Uterus (tissue), 4 donors: ENCODE measurements at places on chromosomes 2 and 18. TPM values are rescaled to one million over a fixed set of nuclear protein-coding genes. Genes with fewer than 3 reads are reported as not detected.

The MC2R gene
- not detected for total RNA-seq

DNA sequence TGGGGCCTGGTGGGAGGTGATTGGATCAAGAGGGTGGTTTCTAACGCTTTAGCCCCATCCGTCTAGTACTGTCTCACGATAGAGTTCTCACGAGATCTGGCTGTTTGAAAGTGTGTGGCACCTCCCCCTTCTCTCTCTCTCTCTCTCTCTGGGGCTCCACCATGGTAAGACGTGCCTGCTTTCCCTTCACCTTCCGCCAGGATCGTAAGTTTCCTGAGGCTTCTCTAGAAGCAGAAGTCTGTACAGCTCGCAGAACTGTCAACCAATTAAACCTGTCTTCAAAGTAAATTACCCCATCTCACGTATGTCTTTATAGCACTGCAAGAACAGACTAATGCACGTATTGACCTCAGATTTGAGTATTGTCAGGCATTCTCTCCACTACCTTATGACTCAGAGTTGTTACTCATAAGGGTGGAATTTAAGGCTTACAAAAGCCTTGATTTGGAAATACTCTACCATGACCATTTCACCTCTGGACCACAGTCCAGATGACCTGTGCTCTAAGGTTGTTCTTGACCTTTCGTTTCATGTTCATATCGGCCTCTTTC lies 99.5 kb upstream of the AGAP1 start:
- no peak overlapping the region for H3K27ac ChIP-seq
- H3K27me3 ChIP-seq: no peaks in the 10 kb centered on the region
- no peak overlapping the region for H3K4me3 ChIP-seq
- H3K36me3 ChIP-seq: no peaks in the 10 kb centered on the region

DNA sequence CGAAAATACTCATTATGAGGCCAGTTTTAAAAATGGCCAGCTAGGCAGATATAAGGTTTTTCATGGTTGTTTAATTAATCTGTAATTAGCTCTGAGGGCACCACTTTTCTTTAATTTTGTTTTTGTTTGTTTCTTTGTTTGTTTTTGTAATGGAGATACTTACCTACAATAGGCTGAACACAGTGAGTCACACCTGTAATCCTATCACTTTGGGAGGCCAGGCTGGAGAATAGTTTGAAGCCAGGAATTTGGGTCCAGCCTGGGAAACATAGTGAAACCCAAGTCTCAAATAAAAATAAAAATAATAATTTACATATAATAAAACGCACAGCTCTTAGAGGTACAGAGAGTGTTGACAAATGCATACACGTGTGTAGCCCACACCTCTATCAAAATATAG lies 56.8 kb upstream of the MSH2 start:
- no peaks in the 10 kb centered on the region for H3K36me3 ChIP-seq
- no peak for DNase-seq
- H3K27ac ChIP-seq: no peak overlapping the region
- H3K4me3 ChIP-seq: no peak overlapping the region
- no peaks in the 10 kb centered on the region for H3K4me1 ChIP-seq

The CDH2 gene
- 1.1 TPM for total RNA-seq

GRCh38 chr18:44437603-44438002 lies 243.1 kb upstream of the SETBP1 start:
- H3K36me3 ChIP-seq: no peaks in the 10 kb centered on the region
- H3K27me3 ChIP-seq: no peaks in the 10 kb centered on the region
- H3K4me3 ChIP-seq: no peak overlapping the region

GRCh38 chr2:74537140-74537539 lies 7.4 kb downstream of the HTRA2 start:
- no peaks in the 10 kb centered on the region for H3K36me3 ChIP-seq
- H3K4me1 ChIP-seq: no peaks in the 10 kb centered on the region
- H3K4me3 ChIP-seq: no peak overlapping the region
- H3K27ac ChIP-seq: no peak overlapping the region
- no peak for DNase-seq

The TBR1 gene
- total RNA-seq: not detected

The DOCK10 gene
- total RNA-seq: 6.7 TPM

GRCh38 chr2:39068299-39069135 lies 52.3 kb downstream of the SOS1 start:
- no peaks in the 10 kb centered on the region for H3K27me3 ChIP-seq
- no peak overlapping the region for H3K4me3 ChIP-seq
- DNase-seq: no peak
- H3K36me3 ChIP-seq: no peaks in the 10 kb centered on the region
- no peak overlapping the region for H3K27ac ChIP-seq
- H3K4me1 ChIP-seq: no peaks in the 10 kb centered on the region

- H3K4me1 ChIP-seq: no peaks in the 10 kb centered on the region
- H3K27me3 ChIP-seq: no peaks in the 10 kb centered on the region
- no peak overlapping the region for H3K4me3 ChIP-seq
- H3K27ac ChIP-seq: no peak overlapping the region
- DNase-seq: no peak
- no peaks in the 10 kb centered on the region for H3K36me3 ChIP-seq
These were observed 331.6 kb downstream of the KCNS3 start for GRCh38 chr2:18209934-18210639.

DNA sequence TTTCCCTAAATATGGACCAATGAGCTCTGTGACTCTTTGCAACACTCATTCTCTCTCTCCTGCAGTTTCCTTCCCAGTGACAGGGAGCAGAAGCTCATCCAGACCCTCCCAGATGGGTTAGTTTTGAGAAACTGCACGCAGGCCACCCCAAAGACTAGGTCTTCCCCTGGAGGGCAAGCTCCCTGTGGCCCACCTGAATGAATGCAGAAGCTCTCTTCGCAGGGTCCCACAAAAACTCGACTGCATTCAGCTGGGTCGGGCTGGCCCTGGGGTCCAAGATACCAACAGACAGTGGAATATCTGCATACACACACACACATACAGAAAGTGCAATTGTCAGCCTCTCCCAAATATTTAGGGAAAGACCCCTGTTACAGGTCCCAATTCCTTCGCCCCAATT lies 37.0 kb downstream of the TFCP2L1 start:
- no peak overlapping the region for H3K27ac ChIP-seq
- DNase-seq: no peak
- no peaks in the 10 kb centered on the region for H3K36me3 ChIP-seq
- H3K4me3 ChIP-seq: no peak overlapping the region
- H3K27me3 ChIP-seq: no peaks in the 10 kb centered on the region

DNA sequence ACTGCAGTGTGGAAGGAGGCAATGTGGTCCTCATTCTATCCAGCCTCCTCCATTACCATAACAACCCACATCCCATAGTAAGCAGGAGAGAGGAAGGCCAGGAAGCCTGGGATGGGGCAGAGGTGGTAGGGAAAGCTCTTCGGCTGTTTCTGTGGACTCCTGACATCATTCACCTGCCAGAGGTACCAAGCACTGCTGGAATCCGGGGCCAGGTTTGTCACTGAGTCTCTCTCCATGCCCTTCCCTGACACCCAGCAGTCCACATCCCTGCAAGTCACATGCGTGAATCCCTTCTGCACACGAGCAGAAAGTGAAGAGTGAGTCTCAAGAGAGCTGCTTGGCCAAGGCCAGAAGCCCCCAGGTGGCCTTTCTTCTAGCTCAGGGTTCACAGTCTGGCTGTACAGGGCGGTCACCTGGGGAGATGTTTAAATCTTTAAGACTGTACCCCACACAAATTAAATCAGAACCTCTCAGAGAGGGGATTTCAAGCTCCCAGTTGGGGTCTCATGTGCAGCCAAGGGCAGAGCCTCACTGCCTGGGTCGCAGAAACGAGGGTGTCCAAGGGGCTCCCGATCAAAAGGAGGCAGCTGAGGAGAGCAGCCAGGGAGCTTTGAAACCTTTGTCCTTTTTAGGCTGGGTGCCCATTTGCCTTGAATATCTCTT lies 94.2 kb downstream of the ARMC9 start:
- no peak overlapping the region for H3K27ac ChIP-seq
- no peaks in the 10 kb centered on the region for H3K27me3 ChIP-seq
- H3K36me3 ChIP-seq: no peaks in the 10 kb centered on the region
- no peaks in the 10 kb centered on the region for H3K4me1 ChIP-seq
- no peak overlapping the region for H3K4me3 ChIP-seq

DNA sequence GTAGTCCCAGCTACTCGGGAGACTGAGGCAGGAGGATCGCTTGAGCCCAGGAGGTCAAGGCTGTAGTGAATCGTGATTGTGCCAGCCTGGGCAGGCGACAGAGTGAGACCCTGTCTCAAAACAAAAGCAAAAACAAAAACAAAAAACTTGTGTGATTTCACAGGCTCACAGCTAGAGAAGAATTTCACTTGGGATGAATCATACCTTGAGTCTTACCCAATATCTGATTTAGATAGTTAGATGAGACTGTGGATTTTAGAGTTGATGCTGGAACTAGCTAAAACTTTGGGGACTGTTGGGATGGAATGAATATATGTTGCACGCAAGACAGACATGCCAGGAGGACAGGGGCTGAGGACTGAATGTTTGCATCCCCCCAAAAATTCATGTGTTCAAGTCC lies 4.4 kb downstream of the ANKRD29 start:
- H3K36me3 ChIP-seq: no peaks in the 10 kb centered on the region
- no peak overlapping the region for H3K27ac ChIP-seq
- H3K27me3 ChIP-seq: no peaks in the 10 kb centered on the region
- H3K4me1 ChIP-seq: no peaks in the 10 kb centered on the region
- no peak for DNase-seq

GRCh38 chr2:132936261-132936660 lies 266.3 kb upstream of the LYPD1 start:
- no peaks in the 10 kb centered on the region for H3K36me3 ChIP-seq
- DNase-seq: no peak
- no peaks in the 10 kb centered on the region for H3K4me1 ChIP-seq
- no peak overlapping the region for H3K27ac ChIP-seq

The RAPH1 gene
- 17.7 TPM for total RNA-seq

DNA sequence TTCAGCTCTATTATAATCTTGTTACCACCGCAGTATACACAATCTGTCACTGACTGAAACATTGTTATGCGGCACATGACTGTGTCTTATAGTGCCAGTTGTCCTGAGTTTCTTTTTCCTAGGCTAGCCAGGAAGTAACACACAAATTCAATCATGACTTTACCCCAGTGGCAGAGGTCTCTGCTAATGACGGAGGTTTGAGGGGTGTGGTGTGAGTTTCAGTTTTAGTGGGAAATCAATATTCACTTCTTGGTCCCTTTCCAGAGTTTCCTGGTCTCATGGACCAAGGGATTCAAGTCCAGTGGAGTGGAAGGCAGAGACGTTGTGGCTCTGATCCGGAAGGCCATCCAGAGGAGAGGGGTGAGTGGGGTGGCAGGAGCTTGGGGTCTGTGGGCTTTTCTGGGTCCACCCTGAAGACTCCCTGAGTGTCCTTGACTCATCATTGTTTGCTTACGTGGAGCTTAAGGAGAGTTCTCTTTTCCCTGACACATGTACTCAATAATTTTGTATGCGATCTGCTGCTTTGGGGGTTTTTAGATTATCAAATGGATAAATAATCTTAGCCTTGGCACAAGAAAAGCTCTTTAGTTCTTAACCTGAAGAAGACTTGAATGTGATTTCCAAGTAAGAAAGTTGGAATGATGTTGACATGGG lies 39.2 kb downstream of the HK2 start:
- no peaks in the 10 kb centered on the region for H3K4me1 ChIP-seq
- no peak overlapping the region for H3K4me3 ChIP-seq
- H3K36me3 ChIP-seq: no peaks in the 10 kb centered on the region
- DNase-seq: no peak
- no peak overlapping the region for H3K27ac ChIP-seq

DNA sequence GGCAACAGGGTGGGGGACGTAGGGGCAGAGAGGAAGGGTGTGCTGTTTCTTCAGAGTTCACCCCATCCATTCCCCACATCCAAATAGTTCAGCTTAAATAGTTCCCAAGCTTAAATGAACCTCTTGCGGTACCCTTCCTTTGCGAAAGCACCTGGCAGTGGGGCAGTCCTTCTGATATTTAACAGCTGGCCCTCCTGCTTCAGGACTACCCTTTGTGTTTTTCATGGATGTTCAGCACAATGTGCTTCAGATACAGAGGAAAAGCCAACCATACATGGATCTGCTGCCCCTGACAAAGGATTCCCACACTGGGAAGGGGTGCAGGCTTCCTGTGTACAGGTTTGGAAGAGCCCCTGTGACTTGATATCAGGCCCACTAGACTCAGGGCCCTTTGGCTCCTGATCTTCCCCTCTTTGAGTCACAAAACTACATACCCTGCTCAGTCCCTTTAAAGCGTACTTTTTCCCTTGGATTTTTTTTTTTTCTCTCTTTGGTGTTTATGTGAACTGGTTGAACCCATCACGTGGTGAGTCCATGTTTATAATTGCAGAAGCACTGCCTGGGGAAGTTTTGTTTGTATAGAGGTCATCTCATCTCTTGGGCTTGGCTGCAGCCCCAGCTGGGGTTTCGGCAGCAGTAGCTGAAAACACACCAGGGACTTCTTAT lies 45.3 kb upstream of the IGFBP5 start:
- no peaks in the 10 kb centered on the region for H3K36me3 ChIP-seq
- peak overlapping the region; percentile 68 for H3K27ac ChIP-seq
- H3K4me1 ChIP-seq: no peaks in the 10 kb centered on the region
- H3K4me3 ChIP-seq: no peak overlapping the region
- no peak for DNase-seq

DNA sequence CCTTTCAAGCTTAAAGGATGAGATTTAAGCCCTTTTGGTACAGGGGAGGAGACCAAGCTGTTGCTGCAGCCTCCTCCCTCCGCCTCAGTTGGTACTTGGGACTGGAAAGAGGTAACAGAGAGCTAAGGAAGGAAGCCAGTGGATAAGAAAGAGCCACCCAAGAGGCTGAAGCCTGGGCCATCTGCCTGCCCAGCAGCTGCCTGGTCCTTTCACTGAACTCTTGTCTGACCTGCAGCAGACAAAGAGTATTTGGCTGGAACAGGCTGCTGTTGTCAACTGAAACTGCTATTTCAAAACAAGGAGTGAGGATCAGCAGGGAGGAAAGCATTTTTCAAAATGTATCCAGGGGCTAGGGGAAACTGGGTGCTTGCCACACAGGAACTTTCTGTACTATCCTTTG lies 30.3 kb downstream of the TNS1 start:
- no peaks in the 10 kb centered on the region for H3K27me3 ChIP-seq
- peak; percentile 32 for DNase-seq
- peaks cover 5% of the 10 kb centered on the region for H3K4me1 ChIP-seq
- peak overlapping the region; percentile 62 for H3K27ac ChIP-seq
- no peaks in the 10 kb centered on the region for H3K36me3 ChIP-seq

DNA sequence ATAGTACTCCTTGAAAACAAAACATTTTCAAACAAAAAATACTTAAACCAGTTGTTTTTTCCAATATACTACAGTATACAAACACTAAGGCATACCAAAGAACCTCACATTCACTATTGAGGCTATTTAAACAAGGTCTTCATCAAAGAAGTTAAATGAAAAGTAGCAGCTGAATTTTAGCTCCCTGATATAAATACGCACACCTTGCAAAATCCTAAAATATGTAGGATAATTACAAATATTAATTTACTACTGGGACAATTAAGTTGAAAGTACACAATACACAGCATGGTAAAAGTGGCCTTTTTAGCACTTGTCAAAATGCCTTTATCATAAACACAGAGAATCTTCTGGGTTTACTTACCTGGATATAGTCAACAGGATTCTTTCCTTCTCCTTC lies 78.7 kb downstream of the CUL3 start:
- H3K4me3 ChIP-seq: no peak overlapping the region
- H3K36me3 ChIP-seq: no peaks in the 10 kb centered on the region
- H3K4me1 ChIP-seq: no peaks in the 10 kb centered on the region
- no peak overlapping the region for H3K27ac ChIP-seq
- no peaks in the 10 kb centered on the region for H3K27me3 ChIP-seq

The SPDYA gene
- total RNA-seq: not detected
